ENCODE measurements at places on chromosomes 1 and 21.

DNA sequence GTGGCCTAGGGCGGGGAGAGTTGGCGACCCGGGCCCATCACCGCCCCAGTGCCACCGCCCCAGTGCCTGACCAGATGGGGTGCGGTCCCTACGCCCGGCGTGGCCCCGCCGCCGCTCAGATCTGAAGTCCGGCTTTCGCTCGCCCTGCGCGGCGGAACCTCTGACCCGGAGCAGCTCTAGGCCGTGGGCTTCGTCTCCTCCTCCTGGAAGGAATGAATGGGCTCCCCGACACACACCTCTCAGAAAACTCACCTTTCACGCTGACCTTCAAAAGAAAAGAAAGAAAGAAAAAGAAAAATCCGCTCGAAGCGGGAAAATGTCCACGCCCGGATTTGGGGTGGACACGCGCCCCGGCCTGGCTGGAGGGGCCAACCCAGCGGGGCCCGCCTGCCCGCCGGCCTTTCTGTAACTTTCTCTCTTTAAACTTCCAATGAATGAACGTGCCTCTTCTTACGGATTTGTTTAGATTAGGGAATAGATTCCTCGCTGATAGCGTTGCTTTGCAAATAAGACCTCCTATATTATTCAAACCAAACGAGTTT, 5.4 kb upstream of the SIM2 start:
- peak; percentile 44 for DNase-seq

DNA sequence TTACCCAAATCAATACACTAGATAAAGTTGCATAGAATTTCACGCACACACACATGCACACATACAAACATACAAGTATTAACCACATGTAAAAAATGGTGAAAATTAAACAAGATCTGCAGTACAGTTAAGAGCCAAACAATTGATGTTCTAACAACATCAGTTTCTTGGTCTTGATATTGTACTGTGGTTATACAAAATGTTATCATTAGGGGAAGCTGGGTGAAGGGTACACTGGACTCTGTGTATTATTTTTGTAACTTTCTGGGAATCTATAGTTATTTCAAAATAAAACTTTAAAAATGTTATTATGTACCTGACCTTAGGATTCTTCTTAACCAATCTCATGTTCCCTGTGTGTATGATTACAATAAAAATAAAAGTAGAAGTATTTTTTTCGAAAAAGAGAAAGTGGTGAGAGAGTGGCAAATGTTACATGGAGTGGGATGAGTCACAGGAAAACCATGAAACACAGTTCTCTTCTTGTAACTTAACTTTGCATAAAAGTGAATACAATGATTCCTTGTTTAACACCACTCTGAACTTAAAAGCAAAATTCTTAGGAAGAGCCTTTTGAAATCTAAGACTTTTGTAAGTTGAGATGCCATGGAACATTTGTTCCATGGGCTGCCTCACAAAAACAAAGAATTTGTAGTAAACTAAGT, 101.6 kb upstream of the RUNX1 start:
- no peak for DNase-seq

DNA sequence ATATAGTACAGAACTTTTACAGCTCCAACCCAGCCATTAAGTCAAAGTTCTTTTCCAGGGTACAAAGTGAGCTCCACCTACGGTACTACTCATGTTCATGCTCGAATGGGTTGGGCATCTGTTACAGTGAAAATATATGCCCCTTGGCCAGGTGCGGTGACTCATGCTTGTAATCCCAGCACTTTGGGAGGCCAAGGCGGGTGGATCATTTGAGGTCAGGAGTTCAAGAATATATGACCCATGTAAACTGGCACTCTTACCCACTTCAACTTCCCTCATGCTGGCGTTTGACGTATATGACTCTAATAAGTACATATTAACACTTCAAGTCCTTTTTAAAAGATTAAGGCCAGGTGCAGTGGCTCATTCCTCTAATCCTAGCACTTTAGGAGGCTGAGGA, 71.3 kb upstream of the PKN2 start:
- no peak for DNase-seq

- DNase-seq, result no peak
Observed at GRCh38 chr1:68268896-68269483, 36.7 kb upstream of the WLS start.

- DNase-seq, result no peak
Observed at GRCh38 chr1:81351864-81352263, 448.9 kb upstream of the ADGRL2 start.

DNA sequence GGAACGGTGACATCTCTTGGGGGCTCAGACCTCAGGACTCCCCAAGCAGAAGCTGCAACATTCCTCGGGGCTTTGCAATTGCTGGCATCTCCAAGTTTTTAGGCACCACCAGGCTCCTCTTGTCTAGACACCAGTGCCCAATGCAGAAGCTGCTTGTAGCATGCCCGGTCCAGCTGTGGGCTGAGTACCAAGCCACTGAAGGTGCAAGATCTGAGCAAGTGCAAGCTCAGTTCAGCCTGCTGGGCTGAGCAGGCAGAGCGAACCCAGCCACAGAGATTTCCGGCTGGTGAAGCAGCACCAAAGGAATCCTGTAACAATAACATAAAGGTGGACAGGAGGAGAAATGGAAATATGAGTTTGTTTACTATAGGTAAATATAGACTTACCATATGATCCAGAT, 995.4 kb upstream of the B3GALT2 start:
- DNase-seq, result no peak

DNA sequence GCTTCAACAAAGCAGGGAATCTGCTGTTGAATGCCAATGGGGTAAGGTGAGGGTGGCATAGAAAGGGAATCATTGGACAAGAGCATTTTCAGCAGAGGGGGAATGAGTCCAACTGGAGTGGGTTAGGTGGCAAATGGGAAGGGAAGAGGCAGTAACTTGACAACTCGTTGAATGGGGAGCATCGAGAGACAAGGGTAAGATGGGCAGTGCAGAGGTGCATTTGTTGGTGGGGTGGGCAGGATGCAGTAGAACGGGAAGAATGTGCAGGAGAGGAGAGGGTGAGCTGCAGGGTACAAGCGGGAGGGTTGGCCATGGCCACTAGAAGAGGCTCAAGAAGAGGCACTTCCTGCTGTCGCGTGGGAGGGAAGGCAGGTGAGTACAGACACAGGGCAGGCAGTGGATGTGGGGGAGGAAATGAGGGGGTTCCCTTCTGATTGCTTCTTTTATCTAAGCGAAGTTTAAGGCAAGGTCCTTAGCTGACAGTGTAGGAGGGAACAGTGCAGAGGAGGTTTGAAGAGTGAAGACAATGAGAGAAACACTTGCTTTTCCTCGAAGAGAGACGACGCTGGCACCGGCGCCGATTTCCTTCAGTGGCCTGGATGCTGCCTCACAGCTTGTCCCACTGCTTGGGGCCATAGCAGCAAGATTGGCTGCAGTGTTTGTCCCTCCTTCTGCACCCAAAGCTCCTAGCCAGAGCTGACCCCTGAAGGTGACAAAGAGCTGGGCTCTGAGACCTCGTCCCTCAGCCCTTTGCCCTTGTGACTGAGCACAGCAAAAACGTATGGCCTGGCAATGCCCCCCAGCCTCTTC, 3.2 kb upstream of the IKBKE start:
- DNase-seq, result no peak

DNA sequence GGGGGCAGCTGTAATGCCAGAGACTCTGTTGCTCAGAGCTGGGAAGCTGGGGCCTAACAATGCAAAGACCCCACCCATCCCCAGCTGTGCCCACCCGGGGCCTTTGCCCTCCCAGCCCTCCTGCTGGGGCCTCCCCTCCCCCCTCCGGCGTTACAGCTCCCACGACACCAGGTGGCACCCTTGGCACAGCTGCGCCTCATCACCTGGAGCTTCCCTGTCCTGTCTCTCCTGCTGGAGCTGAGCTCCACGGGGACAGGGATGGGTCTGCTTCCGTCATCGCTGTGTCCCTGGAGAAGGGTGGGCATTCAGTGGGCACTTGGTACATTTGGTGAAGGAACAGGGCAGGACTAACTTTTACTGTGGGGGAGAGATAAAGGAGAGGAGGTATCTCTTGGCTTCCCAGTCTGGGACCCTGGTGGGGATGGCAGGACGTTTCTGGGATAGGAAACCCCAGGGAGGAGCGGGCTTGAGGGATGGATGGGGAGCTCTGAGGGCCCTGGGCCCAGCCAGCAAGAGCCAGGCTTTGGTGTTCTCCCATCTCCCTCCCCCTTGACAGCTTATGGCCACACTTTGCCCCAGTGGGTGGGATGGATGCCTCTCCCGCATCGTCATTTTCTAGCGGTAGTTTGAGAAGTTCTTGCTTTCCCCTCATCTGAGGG, 453.2 kb downstream of the PTPRU start:
- DNase-seq, result no peak

GRCh38 chr1:31759298-31760023, 4.7 kb downstream of the ADGRB2 start:
- DNase-seq, result no peak

GRCh38 chr1:32427264-32427963, 33.2 kb upstream of the BSDC1 start:
- no peak for DNase-seq

- no peak for DNase-seq
Observed at GRCh38 chr1:156785458-156785857, 18.1 kb downstream of the PRCC start.

GRCh38 chr1:160251687-160252526, 10.4 kb downstream of the DCAF8 start:
- DNase-seq, result peak; percentile 21

DNA sequence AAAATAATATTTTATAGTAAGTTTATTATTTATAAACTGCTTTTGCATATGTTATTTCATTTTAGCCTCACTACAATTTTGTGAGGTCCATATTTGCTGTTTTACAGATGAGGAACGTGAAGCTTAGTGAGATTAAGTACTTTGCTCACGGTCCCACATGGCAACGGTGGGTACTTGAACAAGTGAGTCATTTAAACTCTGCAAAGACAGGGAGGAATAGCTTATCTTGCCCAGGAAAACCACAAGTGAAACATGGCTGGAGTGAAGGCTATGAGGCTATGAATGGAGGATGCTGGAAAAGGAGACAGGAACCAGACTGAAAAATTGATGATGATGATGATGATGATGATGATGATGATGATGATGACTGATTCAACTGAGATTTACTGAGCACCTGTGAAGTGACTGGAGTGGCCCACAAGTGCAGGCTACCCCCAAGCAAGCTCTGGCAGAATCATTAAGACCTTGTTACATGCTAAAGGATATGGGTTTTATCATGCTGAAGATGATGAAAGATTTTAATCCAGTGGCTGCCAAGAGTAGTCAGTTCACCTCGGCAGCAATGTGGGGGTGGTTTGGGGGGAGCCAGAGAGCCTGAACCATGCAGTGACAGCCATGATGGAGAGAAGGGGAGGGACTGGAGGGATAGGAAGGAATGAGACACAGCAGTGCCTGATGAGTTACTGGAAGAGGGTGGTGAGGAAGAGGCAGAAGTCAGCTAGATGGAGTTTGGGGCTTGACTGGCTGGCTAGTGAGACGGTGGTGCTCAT, 1.4 kb upstream of the ABCA4 start:
- DNase-seq, result no peak

DNA sequence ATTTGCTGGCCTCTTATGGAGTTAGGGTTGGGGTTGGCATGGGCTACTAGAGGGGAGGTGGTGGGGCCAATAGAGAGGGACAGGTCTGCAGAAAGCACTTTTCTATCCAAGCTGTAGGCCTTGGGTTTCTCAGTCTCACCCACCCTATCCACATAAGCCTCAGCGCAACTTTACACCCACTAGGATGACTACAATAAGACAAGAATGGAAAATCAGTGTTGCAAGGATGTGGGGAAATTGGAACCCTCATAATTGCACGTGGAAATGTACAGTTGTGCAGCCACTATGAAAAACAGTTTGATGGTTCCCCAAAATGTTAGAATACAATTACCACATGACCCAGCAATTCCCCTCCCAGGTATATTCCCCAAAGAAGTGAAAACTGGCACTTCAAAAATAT, 14.0 kb upstream of the GSTM4 start:
- no peak for DNase-seq

DNA sequence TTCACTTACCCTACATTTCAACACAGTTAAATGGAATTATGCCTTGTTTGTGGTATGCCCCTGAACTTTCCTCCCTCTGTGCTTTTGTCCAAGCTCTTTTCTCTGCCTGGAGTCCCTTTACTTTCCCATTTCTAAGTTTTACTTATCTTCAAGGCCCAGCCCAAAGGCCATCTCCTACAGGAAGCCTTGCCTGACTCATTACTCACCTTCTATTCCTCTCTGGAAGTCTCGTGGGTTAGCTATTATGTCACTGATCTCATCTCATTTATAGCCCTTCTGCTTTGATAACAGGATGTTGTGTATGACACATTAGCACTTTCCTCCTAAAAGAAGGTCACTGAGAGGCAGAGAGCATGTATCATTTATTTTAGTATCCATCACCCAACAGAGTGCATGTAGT, 78.8 kb upstream of the CD1D start:
- no peak for DNase-seq

GRCh38 chr1:93475681-93476080, 27.8 kb downstream of the FNBP1L start:
- no peak for DNase-seq

DNA sequence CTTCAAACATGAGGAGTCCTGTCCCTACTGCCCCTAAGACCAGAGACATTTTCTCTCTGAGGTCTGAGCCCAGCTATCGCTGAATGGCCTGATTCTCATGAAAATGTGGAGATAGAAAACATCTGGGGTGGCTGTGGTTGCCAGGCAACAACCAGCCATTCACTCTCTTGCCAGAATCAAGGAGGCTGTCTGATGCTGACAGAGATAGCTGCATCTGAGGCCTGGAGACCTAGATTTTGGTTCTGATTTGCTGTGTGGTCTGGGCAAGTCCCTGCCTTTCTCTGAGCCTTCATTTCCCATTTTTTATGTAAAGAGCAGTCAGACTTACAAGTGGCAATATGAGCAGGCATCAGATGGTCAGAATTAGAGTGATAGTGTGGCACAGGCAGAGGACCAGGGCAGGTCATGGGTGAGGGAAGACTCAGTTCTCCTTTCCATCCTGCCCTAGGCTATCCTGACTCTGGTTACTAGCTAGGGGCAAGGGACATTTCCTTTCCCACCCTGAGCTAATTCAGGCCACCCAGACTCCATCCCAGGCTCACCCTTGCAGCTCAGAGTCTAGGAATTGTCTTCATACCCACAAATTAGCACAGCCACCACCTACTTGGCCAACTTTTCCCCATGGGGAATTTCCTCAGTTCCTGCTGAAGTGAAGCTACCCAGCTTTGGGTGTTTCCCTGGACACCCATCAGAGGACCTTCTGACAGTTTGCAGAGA, 20.0 kb upstream of the RNF19B start:
- DNase-seq, result peak; percentile 32
